ENCODE measurements at places on chromosomes 2 and 18. TPM values are rescaled to one million over a fixed set of nuclear protein-coding genes. Genes with fewer than 3 reads are reported as not detected.

DNA sequence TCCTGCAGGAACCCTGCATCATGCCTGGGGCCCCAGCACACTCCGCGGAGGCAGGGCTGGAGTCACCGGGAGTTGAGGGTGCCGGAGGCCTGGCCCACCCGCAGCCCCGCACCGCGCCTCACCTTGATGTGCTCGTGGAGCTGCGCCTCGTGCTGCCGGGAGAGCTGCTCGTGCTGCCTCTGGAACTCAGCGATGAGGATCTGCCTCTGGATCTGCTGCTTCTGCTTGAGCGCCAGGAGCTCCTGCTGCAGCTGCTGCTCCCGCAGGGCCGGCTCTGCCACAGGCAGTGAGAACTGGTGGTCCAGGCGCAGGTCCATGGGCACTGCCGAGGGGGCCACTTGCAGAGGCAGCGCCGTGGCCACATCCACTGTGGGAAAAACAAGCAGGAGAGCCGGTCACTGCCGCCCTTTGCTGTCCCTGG lies 211.1 kb downstream of the HDAC4 start:
- no peak for DNase-seq

The TTC32 gene
- total RNA-seq: 3.9 TPM

DNA sequence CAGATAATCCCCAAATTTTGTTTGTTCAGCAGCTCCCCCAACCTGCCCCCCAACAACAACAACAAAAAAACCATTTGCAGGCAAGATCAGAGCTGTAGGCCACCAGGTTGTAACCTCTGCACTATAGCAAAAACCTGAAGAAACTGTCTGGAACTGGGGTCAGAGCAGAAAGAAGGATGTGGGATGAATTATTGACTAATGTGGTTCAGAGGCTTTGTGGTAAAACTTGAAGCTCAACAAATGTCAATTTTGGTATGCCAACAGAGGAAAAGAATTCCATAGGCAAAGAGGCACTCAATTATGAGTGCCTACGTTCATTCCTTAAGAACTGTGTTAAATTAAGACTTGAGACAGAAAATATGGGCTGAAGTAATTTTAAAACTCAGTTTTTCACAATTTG lies 255.1 kb downstream of the STK39 start:
- no peak for DNase-seq

DNA sequence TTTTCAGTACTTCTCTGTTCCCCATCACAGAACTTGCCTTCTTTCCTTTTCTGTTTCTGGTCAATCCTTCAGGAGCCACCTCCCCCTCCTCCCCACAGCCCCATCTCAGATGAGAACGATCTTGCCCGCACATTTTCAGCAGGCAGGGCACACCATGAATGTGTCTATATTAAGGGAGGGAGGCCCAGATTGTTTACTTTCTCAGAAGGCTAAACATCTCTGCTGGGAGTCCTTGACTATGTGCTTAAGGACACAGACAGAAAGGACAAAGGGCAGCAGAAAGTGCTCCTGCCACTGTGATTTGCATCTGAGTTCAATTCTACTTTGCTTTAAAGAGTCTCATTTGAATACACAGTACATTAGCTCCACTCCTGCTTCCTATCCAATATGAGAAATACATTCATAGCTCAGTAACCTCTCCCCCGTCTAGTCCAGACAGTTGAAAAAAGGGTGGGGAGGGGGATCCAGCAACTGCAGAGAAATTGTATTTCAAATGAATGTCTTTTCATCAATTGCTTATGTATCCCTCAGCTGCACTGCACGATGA lies 175.0 kb upstream of the PARD3B start:
- DNase-seq: no peak

The RAB6C gene
- total RNA-seq: 0.14 TPM

GRCh38 chr2:220194630-220195584 lies 567.5 kb downstream of the SLC4A3 start:
- DNase-seq: peak; percentile 22

The OSBPL6 gene
- total RNA-seq: 13.7 TPM

DNA sequence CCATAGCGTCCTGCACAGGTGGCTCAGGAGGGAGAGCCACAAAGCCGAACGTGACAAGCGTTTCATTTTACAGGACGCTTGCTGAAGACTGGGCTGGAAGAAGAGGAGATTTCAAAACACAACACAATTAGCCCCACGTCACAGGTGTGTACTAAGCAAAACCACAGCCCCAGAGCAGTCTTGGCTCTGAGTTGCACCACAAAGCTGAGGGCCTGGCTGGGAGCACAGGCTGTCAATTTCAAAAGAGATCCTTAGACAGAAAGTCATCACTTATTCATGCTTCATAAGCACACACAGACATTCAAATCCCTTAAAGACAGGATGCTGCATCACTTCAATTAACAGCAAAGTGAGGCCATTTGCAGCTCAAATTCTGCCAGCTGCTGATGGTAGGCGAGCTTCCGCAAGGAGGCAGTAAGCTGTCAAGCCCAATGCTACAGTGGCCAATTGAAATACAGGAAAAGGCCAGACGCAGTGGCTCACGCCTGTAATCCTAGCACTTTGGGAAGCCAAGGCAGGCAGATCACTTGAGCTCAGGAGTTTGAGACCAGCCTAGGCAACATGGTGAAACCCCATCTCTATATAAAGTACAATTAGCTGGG lies 79.6 kb downstream of the SKA1 start:
- no peak for DNase-seq

The C2orf15 gene
- 0.59 TPM for total RNA-seq

The UBXN2A gene
- 19.9 TPM for total RNA-seq

DNA sequence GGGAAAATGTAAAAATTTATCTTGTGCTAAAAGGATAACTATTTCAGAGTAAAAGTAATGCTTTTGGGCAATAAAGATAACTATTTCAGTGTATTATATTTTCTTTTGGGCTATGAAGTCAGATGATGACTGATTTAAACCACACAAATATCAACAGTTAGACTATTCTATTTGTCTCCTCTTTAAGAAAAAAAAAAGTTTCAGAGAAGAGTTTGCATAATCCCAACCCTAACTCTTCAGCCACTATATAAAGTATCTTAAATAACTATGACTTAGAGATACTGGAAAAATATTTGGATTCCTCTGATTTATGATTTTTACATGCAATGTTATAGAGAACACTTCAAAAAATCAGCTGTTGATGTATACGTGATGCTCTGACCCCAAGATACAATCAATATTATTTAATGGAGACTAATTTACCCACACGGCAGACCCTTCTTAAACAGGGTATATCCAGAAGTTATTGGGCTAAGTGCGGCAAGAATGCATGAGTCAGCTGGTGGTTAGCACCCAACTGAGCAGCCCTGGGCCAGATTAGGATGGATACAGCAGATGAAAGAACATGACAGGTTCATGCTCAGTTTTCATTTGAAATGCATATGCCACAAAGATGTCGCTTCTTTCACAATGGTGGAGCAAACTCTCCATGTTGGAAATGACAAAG lies 279.0 kb downstream of the AFF3 start:
- DNase-seq: peak; percentile 72

GRCh38 chr18:22172594-22173049 lies 3.2 kb downstream of the GATA6 start:
- no peak for DNase-seq

The GPR148 gene
- total RNA-seq: not detected

The IL1F10 gene
- total RNA-seq: not detected

GRCh38 chr18:30709595-30709994 lies 332.9 kb downstream of the DSC3 start:
- DNase-seq: no peak

DNA sequence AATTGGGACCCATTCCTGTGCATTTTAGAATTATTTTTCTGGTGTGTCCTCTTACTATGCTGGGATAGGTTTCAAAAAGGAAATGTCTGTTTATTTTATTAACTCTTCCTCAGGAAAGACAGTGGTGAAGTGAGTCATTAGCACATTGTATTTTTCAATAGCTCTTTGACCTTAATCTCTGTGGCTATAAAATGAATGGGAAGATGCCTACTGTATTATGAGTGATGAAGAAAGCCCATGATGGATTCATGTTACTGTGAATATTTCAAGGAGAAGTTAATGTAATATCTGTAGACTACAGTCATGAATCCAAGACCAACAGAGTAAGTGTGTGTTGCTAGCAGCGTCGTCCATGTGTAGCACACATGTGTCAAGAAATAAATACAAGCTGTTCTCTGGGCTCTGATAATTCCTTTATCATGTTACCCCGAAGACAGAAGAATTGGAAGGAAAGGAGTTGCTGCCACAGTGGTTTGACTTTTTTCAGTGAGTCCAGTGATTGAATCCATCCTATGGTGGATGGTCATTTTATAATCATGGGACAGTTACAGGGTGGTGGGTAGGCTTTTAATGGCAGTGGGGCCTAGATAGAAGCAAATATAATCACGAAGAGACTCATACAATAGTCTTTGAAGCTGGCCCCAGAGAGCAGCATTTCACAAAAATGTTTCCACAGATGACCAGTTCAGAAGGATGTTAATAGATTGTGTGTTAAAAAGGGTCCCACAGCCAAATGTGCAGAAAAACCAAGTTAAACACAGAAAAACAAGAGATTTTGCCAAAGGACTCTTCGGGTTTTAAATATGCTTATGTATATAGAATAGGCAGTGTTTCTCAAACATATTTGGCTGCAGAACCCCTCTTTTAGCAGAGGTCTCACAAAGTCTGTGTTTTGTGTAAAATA lies 239.7 kb upstream of the RASGRP3 start:
- DNase-seq: peak; percentile 76

DNA sequence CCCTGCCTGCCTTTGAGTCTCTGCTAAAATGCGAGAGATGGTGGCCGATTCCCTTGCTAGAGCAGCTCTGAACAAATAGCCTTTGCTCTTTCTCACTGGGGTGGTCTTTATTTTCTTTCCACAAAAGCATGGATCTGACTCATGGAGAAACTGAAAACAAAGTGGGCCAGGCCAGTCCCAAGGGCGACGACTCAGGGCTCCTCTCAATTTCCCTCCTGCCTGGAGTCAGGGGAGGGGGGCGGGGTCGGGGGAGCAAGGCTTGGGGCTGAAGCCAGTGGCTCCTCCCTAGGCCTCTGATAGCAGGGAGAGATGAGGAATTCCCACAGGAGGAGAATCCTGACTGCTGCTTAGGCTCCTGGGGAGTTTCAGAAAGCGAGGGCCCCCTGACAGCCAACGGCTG lies 17.1 kb upstream of the IL1R2 start:
- no peak for DNase-seq

The LAMA3 gene
- 0.50 TPM for total RNA-seq

GRCh38 chr2:63880625-63881024 lies 38.9 kb downstream of the UGP2 start:
- no peak for DNase-seq

GRCh38 chr18:49728542-49728941 lies 84.8 kb downstream of the ACAA2 start:
- no peak for DNase-seq

Measured in astrocyte (in vitro differentiated cells and primary cell).